ENCODE measurements at places on chromosomes 7 and 10. TPM values are rescaled to one million over a fixed set of nuclear protein-coding genes. Genes with fewer than 3 reads are reported as not detected.

Gene NRG3
- not detected for total RNA-seq

GRCh38 chr10:69459101-69459790 lies 8.0 kb downstream of the TSPAN15 start:
- no peaks in the 10 kb centered on the region for H3K27me3 ChIP-seq
- DNase-seq = no peak
- H3K4me1 ChIP-seq = peaks cover 1% of the 10 kb centered on the region
- no peaks in the 10 kb centered on the region for H3K36me3 ChIP-seq

DNA sequence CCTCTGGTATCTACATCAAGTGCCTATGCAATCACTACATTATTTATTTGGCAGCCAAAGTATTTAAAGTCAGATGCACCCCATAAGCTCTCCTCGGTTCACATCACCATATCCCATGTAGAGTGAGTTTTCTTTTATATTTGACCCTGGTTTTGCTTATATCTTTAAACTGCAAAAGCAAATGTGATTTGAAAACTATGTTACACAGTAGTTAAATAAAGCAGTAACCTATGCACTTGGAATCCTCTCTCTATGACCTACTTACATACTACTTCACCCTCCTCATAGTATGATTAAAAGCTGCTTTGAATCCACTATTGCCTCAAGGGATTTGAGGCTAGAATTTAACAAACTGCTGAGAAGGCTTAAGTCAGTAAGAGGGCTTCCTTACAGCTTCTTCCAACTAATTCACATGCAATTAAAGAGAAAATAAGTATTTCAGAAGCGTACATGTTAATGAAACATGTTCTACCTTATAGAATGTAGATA lies 2.2 kb upstream of the CELF2 start:
- peaks cover 80% of the 10 kb centered on the region for H3K27me3 ChIP-seq
- H3K27ac ChIP-seq = no peak overlapping the region
- H3K4me3 ChIP-seq = no peak overlapping the region
- H3K36me3 ChIP-seq = no peaks in the 10 kb centered on the region
- no peak for DNase-seq
- H3K4me1 ChIP-seq = peaks cover 10% of the 10 kb centered on the region

GRCh38 chr7:81036057-81036456 lies 117.2 kb upstream of the SEMA3C start:
- H3K27me3 ChIP-seq = no peaks in the 10 kb centered on the region
- H3K36me3 ChIP-seq = no peaks in the 10 kb centered on the region
- no peak for DNase-seq
- no peak overlapping the region for H3K4me3 ChIP-seq

GRCh38 chr10:128049226-128050120 lies 76.8 kb downstream of the MKI67 start:
- peak overlapping the region; percentile 82 for H3K4me3 ChIP-seq
- H3K27ac ChIP-seq = no peak overlapping the region
- H3K4me1 ChIP-seq = peaks cover 43% of the 10 kb centered on the region
- no peaks in the 10 kb centered on the region for H3K27me3 ChIP-seq
- peaks cover 45% of the 10 kb centered on the region for H3K36me3 ChIP-seq

Gene EBLN1
- not detected for total RNA-seq

Gene MINDY4
- 1.3 TPM for total RNA-seq

Gene MAP3K8
- total RNA-seq = 37.1 TPM

Gene NPSR1
- total RNA-seq = not detected

GRCh38 chr7:127437837-127438236 lies 45.3 kb upstream of the ZNF800 start:
- H3K4me3 ChIP-seq = no peak overlapping the region
- no peaks in the 10 kb centered on the region for H3K36me3 ChIP-seq
- no peak for DNase-seq
- H3K27ac ChIP-seq = no peak overlapping the region
- no peaks in the 10 kb centered on the region for H3K4me1 ChIP-seq
- peaks cover 32% of the 10 kb centered on the region for H3K27me3 ChIP-seq

DNA sequence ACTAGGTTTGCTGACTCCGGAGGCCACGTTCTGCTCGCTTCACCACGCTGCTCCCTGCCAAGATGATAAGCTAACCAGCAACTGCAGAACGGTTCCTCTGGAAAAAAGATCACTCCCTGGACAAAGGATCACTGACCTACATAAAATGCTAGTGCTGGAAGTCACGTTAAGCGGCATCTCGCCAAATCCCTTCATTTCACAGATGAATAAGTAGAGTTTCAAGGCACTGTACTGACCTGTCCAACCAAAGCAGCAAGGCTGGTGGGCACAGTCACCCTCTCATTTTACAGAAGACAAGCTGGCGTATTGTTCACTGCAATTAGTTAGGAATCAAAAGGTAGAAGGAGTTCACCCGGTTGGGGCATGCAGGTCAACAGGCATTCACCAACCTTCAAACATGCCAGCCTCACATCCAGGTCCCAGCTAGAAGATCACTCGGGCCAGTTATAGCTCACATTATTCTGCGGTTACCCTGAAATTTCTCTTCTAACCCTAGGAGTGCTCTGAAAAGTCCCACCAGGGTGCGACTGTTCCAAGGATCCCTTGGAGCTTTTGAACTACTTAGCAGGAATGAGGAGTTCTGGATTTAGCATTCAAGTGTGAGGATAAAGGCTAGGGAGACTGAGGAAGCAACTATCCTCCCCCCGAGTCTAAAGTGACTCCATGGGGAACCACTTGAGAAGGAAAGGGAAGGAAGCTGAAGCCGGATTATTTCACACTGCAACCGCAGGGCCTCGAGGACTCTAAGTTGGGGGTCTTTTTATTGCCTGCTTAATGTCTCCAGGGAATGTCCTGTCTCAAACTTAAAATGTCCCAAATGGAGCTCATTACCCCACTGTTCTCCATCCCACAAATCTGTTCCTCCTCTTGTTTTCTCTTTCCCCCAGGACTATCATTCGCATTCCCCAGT lies 32.8 kb downstream of the HIPK2 start:
- no peak overlapping the region for H3K27ac ChIP-seq
- no peak for DNase-seq
- H3K27me3 ChIP-seq = no peaks in the 10 kb centered on the region
- peaks cover 3% of the 10 kb centered on the region for H3K36me3 ChIP-seq
- H3K4me3 ChIP-seq = no peak overlapping the region
